ENCODE measurements at places on chromosomes 6 and 20.

DNA sequence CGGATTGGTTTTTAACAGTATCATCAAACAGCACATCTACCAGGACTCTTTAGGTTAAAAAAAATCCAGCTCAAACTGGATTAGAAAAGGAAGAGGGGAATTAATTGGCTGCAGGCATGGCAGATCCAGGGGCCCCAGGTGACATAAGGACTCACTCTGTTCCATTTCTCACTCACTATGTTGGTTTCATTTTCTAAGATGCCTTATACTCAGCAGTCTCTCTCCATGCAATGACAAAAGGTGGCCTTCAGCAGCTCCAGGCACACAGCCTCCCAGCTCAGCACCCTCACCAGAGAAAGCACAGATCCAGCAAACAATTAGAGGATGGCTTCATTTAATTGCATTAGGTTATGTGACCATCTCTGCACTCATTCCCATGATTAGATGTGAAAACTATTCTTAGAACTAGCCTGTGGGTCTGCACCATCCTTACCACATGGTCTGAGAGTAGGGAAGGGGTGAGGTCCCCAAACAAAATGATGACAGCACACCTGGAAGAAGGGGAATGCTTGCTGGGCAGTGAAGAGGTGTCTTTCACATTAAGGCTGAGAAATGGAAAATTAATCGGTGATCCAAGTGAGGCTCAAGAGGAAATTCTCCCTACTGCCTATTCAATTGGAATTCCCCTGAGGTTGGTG is 243.1 kb downstream of the CDH26 start:
- DNase-seq: no peak

GRCh38 chr6:20068421-20068988 is 143.8 kb downstream of the MBOAT1 start:
- no peak for DNase-seq

DNA sequence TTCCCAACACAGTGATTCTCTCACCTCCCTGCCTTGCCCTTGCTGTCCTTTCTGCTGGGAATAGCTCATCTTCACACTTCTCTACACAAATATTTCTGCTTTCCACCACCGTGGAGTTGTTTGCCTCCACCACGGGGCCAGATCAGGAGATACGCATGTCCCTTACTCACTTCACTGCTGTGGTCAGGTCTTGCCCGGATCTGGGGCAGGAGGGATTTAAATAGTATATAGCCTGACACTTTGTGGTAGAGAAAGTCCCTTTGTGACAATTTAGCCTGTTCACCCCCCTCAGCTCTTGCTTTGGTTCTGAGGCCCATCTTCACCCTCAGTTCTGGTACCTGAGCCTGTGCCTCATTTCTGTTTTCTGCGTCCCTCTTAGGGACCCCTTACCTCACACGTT is 92.6 kb upstream of the PREP start:
- no peak for DNase-seq

DNA sequence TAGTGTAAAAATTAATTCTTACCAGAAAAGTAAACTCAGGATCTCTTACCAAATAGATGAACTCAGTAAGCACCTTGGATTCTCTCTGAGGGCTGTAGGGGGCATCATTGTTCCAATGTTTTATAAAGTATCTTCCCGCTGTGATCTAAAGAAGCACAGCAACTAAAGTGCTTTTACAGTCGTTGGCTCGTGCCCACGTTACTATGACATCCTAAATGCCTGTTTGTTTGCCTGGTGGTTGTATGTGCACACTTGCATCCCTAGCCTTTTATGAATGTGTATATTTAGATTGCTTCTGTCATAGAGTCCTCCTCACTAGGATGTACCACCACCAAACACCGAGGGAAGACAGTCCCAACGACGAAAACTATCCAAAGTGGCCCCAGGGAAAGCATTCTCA is 34.5 kb downstream of the SLX4IP start:
- peak; percentile 78 for DNase-seq

DNA sequence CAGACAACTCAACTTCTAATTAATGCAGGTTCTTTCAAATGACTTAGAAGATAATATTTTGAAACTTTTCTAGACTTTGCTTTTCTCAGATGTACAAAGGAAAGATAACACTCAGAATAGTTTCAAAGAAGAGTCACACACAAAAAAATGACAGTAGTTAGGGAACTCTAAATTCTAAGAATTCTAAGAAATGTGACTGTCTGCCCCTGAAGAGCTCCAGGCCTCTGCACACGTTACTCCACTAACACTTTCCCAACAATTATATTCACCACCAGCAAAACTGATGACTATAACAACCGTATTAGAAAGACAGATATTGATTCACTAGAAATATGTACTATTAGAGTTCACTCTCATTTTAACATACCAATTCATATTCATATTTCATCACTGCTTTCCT is 133.3 kb upstream of the SMLR1 start:
- DNase-seq: no peak

- DNase-seq: no peak
Observed at GRCh38 chr6:168388641-168389633, 52.0 kb upstream of the SMOC2 start.

DNA sequence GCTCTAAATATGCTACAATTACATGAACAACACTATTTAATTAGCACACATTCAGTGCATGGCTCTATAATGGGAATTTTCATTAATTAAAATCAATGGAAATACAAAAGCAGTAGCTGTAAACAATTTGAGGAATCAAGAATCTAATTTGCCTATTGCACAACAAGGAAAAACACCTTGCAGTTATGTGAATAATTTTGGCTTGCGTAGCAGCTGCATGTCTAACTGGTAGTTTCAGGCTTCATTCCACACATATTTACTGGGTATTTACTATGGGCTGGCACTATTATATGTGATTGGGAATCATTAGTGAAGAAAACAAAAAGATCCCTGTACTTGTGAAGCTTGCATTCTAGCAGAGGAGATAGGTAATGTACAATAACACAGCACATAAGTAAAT is 26.4 kb downstream of the KIF6 start:
- DNase-seq: no peak

DNA sequence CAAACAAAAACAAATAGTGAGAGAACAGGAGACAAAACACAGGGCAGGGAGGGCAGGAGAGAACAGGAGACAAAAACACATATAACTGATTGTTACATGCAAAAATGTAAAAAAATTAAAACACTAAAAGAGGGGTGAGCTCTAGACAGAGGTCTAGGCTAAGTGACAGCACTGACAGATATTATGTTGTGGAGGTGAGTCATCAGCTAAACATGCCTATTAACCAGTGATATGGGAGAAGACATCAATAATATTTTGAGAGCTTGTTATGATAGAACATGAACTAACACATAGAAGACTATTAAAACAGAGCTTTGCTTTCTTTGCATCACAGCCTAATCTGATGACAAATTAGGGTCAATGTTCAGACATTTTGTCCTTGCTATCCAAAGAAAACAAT is 972.7 kb downstream of the PRIM2 start:
- DNase-seq: no peak

DNA sequence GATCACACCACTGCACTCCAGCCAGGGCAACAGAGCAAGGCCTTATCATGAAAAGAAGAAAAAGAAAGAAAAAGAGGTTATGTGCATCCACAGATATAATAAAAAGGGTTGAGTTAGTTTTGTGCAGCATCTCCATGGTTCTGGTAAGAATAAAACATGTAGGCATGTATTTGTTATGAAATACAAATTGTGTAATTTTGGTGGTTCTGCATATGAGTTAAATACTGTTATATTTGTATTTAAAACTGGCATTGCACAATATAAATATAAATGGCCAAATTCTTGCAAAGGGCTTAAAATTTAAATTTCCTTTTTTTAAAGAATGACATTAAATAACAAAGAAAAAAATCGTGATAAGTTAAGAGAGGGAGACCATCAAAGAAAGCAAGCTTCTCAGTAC is 159.1 kb upstream of the PREP start:
- no peak for DNase-seq

- DNase-seq: peak; percentile 30
Observed at GRCh38 chr6:155313602-155314091, 637 bp downstream of the TFB1M start.

GRCh38 chr20:38270869-38271605 is 10.5 kb upstream of the KIAA1755 start:
- no peak for DNase-seq

DNA sequence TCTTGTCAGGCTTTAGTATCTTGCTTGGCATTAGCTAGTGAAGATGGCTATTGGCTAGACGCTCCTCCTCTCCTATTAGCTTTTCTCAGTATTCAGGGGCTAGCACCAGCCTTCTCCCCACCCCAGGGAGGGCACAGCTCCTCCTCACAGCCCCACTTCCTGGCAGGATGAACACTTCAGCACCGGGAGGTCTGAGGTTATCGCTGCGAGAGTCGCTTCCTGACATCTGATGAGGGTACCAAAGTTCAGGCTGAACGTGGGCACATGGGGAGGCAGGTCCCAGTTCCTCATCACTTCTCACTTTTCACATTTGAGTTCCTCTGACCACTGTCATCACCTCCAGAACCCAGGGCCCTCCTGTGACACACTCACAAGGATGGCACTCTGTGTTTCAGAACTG is 66.6 kb downstream of the LAMA4 start:
- DNase-seq: no peak

- no peak for DNase-seq
Observed at GRCh38 chr6:13559968-13560650, 14.3 kb upstream of the SIRT5 start.

GRCh38 chr6:139819776-139820175 is 445.3 kb upstream of the CITED2 start:
- DNase-seq: no peak

- no peak for DNase-seq
Observed at GRCh38 chr6:145648149-145648548, 87.2 kb downstream of the EPM2A start.

- DNase-seq: no peak
Observed at GRCh38 chr20:51182571-51182970, 159.7 kb upstream of the KCNG1 start.

GRCh38 chr6:119799596-119800509 is 450.3 kb upstream of the MAN1A1 start:
- DNase-seq: no peak

DNA sequence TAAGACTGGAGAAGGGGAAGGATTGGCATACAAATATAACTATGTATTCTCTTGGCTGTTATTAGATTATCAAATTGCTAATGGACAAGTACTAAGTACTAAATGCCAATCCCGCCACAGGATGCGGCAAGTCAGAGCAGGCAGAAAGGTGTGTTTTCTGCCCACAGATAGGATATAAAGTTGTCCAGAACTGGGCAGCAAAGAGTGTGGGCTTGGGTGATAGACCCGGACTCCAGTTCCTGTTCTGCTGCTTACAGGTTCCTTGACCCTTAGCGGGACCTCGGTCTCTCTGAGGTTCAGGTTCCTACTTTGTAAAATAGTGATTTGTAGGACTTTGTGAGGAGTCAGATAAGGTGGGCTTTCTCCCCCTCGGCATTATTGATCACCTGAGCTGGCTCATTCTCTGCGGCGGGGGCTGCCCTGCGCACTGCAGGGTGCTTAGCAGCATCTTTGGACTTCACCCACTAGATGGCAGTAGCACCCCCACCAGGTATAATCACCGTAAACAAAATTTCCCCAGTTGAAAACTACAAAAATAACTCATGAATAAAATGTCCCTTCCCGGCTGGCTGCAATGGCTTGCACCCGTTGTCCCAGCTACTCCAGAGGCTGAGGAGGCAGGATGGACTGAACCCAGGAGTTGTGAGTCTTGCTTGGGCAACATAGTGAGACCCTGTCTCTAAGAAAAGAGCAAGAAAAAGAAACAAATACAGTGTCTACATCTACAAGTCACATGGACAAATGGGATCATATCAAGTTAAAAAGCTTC is 193.1 kb downstream of the DOK5 start:
- DNase-seq: peak; percentile 12

- peak; percentile 43 for DNase-seq
Observed at GRCh38 chr20:45322952-45323383, 14.9 kb upstream of the MATN4 start.

GRCh38 chr6:116012951-116013350 is 47.7 kb downstream of the FRK start:
- DNase-seq: no peak

DNA sequence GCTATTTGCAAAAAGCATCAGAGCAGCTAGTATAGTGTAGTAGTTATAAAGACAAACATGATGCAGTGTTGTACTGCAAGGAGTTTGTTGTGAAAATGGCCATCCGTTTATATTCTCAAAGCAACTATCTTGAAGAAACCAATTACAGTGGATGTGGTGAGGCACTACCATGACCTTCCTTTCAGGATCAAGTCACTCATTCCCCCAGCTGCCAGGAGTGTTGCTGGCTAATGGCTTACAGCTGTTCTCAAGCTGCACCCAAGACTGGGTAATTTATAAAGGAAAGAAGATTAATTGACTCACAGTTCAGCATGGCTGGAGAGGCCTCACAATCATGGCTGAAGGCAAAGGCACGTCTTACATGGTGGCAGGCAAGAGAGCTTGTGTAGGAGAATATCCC is 29.0 kb downstream of the ADGRF4 start:
- DNase-seq: no peak

DNA sequence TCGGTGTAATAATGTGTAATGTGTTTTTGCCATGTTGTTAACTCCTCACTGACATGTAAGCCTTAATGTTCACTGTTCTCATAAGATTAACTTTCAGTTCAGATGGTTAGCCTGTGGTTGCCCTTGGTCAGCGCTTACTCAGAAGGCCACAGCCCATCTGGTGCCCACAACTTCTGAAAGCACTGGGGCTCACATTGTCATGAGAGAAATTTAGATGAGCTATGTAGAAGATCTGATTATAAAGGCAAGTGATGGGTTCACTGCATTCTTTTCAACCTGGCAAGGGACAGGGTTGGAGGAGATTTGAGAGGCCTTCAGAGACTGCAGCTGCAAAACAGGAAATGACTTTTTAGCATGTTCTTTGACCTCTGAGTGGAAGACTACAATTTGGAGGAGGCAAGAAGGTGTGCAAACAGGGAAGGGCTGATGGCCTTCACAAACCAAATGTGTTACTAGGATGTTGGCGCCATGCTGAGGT is 242.3 kb upstream of the SUPT3H start:
- DNase-seq: no peak

DNA sequence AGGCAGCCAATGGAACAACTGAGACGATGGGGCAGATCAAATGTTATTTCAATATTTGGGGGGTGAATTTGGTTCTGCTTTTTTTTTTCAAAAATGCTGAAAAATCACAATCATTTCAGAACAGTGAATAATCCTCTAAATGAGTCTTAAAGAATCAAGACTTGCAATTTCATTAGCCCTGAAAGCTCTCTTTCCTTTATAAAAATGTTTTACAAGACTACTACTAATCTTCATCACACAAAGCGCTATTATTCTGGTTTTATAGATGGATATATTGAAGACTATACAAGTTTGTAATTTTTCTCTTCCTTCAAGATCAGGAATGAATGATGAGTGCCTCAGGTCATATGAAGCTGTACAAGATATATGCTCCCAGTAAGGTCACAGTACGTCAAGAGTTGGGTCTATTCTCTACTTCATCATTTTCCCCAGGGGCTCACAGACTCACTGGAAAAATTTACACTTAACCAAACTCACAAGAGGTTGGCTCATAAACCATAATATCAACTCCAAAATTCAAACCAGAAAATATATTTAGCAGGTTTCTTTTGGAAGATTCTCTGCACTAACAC is 19.5 kb downstream of the RNF24 start:
- no peak for DNase-seq

GRCh38 chr6:105824732-105825131 is 261.4 kb upstream of the PRDM1 start:
- no peak for DNase-seq
